ENCODE measurements at places on chromosomes 12 and 14.

- DNase-seq: peak; percentile 72
These were observed 5.0 kb downstream of the CELA1 start for GRCh38 chr12:51341251-51342007.

GRCh38 chr14:23546450-23547035, 5.0 kb downstream of the ZFHX2 start:
- DNase-seq: no peak

GRCh38 chr12:91104812-91105466, 6.4 kb downstream of the LUM start:
- no peak for DNase-seq

- no peak for DNase-seq
These were observed 10.5 kb downstream of the DCN start for GRCh38 chr12:91172096-91172495.

DNA sequence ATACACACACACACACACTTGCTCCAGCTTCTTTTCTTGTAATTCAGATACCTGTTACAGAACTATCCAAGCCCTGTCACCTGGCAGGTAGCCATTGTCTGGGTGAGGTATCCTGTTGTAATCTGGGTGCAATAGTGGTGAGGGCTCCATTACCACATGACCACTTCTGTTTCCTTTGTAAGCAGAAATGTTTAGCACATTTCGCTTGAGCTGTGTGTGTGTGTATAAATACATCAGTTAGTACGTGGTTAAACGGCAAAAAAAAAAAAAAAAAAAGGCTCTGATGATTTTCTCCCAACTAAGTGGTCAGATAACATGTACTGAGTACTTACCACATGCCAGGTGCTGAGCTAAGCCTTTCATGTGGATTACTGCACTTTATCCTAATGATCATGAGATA, 129.3 kb upstream of the SSTR1 start:
- no peak for DNase-seq

- DNase-seq: no peak
These were observed 35.7 kb upstream of the APOF start for GRCh38 chr12:56398324-56398723.

DNA sequence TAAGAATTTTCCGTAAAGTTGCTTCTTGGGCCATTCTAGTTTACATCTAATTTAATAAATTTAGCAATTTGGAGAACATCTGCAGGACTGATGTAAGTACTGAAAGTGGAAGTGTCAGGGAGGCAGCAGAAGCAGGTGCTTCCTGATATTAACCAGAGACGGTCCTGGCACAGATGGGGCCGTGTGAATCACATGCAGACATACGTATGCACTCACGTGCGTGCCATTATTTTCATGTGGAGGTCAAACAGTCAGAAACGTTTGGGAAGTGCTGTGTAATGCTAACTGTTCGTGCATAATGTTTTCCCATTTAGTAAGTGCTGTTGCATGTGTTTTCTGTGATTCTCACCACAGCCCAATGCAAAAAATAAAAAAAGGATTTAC, 87.8 kb upstream of the DYNC1H1 start:
- peak; percentile 97 for DNase-seq

GRCh38 chr12:44812062-44812461, 64.1 kb downstream of the NELL2 start:
- peak; percentile 0 for DNase-seq

DNA sequence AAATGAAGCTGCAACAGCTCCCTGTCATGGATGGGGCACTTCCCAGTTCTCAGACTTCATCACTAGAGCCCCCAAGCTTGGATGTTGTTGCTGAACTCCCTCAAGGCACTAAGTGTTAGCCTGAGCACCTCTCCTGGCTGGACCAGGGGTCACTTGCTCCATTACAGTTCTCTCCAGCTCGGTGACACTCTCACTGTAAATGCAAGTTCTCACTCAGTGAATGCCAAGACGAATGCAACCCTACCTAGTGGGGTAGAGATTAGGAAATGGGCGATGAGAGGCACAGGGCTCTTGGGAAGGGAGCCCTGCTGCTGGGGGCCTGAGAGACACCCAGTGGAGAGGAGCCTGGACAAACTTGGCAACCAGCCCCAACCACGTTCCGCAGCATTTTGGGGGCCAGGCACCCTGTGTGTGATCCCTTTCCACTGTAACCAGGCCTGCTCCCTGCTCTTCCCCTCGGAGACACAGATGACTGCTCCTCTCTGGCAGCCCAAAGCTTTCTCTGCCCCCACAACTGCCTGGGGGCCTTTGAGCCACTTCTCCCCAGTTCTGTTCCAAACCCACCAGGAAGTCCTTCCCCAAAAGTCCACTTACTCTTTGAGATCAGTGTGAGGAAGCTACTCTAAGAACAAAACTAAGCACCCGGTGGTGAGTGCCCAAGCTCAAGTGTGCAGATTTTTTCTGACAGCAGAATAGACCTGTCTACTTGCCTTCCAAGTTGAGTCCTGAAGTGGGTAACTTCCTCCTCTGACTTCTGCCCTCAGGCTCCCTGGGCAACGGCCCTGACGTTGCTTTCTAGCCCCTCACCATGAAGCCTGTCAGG, 8.0 kb upstream of the SELPLG start:
- DNase-seq: peak; percentile 20

DNA sequence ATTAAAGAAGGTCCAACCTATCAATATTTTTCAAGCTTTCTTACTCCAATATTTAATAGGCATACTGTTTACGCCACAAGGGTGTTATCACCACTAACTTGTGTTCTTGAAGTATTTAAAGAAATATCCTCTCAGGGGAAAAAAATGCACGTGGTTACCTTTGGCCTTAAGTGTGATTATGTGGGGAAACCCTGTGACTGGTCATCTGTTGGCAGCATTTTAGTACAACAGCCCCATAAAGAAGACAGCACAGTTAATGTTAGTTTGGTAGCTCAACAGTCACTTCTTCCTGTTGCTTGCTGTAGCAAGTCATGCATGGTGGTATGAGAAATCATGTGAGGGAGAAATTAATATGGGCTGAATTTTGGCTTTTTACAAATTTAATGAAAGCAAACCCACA, 1021.5 kb upstream of the TMEM132C start:
- no peak for DNase-seq

- no peak for DNase-seq
These were observed 56.4 kb downstream of the PTGER2 start for GRCh38 chr14:52370406-52370935.

DNA sequence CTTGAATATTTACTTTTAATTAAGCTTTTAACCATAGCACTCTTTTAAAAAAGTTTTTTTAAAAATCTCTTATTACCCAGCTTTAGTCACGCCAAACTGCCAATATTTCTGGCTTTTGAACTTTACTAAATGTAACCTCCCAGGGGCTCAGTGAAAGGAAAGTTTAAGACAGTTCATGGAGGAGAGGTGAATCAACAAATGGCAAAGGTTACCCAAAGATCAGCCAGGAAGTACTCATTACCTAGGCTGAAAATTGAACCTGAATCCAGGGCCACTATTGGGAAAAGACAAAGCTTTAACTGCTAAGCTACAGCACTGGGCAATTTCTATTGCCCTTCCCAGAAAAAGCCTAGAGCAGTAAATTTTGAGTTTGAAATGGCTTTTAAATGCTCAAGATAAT, 282.2 kb downstream of the GPHN start:
- no peak for DNase-seq

GRCh38 chr14:103483600-103483999, 39.0 kb downstream of the CKB start:
- DNase-seq: no peak

- peak; percentile 20 for DNase-seq
These were observed 114.0 kb downstream of the PRMT8 start for GRCh38 chr12:3604748-3605586.

GRCh38 chr14:83170165-83170564, 1636.5 kb upstream of the SEL1L start:
- no peak for DNase-seq

GRCh38 chr14:90720336-90720735, 95.9 kb downstream of the TTC7B start:
- no peak for DNase-seq

DNA sequence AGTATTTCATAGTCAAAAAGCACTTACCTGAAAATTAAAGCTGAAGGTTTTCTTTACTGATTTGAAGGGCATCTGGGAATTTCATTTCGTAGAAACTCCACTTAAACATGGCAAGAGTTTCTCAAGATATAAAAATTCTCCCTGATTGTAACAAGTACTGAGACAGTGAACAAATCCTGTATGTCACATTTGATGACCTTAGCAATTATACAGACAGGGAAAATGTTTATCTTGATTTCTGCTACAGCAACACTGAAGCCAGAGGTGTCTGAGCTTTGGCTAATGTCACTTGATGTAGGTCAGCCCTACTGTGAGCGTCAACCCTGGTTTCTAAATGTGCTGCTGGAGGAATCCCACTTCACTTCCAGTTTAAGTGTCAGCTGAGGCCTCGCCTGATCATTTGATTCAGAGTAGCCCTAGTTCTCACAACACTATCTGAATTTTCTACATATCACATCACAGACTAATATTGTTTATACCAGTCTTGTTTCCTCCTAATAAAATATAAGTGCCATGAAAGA, 20.9 kb downstream of the RTRAF start:
- DNase-seq: no peak

DNA sequence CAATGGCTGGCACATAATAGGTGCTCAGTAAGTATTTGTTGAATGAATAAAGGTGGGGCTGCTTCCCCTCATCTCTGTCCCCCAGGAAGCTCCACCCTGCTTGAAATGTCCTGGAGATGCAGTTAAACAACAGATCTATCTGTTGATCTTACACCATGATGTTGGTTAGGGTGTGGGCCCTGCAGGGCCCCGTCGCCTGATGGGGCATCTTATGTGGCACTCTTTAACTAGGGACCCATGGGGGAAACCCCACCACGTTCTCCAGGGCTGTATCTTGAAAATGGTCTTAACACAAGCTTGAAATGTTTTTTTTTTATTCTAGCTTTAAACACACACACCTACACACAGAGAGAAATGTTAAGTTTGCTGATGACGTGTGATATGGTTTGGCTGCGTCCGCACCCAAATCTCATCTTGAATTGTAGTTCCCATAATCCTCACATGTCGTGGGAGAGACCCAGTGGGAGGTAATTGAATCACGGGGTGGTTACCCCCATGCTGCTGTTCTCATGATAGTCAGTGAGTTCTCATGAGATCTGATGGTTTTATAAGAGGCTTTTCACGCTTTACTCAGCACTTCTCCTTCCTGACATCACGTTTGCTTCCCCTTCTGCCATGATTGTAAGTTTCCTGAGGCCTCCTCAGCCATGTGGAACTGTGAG, 741.7 kb downstream of the VRK1 start:
- no peak for DNase-seq

DNA sequence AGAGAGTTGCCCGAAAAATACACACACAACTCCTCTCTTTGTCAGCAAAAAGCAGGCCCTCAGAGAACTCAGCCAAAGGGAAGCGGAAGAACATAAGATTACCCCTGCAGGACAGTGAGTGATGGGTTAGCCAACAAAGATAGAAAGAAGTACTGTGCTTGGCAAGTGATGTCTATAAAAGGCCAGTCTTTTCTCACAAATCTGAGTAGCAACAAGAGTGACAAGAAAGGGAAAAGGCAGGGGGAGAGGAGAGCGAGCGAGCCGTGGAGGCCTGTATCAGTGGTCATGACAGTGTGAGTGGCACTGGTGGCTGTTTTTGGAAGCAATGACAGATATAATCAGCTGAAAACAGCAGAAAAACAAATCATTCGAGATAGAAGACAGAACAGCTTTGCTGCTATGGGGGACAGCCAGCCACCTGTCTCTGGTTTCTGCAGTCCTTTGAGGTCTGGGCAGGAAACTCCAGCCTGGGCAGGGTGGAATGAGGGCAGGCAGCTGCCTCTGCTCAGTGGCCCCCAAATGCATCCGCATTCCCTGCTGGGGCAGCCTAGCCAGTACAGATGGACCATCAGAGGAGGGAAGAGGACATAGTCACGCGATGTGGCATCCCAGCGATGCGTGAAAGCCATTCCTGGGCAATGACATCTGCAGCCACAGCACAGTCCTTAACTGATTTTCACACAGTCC, 74.7 kb downstream of the TRIM9 start:
- DNase-seq: no peak

- DNase-seq: no peak
These were observed 552.3 kb downstream of the SLC16A7 start for GRCh38 chr12:60148109-60148508.

- DNase-seq: no peak
These were observed 195.5 kb downstream of the EGLN3 start for GRCh38 chr14:33755358-33755757.

DNA sequence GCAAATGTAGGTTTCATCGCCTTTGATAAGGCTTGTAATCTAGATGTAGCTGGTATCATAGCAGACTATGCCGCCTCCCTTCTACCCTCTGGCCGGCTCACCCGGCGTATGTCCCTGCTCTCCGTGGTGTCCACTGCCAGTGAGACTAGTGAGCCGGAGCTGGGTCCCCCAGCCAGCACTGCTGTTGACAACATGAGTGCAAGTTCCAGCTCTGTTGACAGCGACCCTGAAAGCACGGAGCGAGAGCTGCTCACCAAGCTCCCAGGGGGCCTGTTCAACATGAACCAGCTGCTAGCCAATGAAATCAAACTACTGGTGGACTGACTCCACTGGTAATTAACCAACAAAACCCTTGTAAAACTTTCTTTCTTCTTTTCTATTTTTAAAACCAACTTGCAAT, 49.0 kb upstream of the A2ML1 start:
- DNase-seq: no peak

GRCh38 chr14:22334275-22334577, 254.8 kb downstream of the DAD1 start:
- DNase-seq: no peak

DNA sequence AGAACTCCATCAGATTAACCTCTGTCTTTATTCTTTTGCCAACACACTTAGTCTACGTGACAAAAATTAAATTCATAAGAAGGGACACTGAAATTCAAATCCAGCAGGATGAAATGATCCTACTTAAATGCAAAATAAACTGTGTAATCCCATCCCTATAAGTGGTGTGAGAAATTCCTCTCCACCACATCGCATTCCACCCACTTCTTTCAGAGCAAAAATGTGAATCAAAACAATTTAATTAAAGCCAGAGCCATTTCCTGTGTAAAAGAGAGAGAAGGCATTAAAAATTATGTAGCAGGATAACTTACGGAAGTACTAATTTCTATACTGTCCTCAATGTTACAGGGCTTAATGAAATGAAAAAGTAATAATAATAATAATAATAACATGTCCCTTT, 844.3 kb downstream of the GALC start:
- no peak for DNase-seq

DNA sequence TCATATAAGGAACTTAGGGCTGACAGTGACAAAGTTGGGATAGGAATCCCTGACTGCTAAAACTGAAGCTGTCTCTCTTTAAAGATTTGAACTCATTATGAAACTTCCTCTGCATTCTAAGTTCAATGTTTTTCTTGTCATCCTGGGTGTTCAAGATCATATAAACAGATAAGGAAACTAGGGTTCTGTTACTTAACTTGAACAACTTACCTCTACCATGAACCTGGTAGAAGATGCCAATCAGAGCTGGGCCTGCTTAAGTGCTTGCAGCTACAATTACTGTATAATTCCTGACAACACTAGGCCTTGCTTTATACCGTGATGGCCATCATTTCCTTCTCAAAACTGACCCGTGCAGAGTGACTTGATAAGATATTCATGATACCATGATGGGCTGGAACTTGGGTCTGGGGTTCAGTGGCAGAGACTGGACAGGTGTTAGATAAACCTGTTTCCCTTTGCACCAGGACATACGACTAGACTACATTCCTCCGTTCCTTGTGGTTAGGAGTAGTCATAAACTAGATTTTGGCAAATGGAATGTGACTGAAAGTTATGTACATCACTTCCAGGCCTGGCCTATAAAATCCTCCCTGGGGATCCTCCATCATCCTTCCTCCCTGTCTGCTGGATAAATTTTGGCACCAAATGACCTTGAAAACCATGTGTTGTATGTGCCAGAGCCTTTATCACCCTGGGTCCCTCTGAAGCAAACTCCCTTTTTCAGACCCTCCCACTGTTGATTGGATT, 172.2 kb upstream of the PRICKLE1 start:
- no peak for DNase-seq

GRCh38 chr14:93705513-93706156, 82.7 kb downstream of the PRIMA1 start:
- DNase-seq: no peak

Data from AML-193 (cell line).